ENCODE measurements at places on chromosomes 2 and 18.

DNA sequence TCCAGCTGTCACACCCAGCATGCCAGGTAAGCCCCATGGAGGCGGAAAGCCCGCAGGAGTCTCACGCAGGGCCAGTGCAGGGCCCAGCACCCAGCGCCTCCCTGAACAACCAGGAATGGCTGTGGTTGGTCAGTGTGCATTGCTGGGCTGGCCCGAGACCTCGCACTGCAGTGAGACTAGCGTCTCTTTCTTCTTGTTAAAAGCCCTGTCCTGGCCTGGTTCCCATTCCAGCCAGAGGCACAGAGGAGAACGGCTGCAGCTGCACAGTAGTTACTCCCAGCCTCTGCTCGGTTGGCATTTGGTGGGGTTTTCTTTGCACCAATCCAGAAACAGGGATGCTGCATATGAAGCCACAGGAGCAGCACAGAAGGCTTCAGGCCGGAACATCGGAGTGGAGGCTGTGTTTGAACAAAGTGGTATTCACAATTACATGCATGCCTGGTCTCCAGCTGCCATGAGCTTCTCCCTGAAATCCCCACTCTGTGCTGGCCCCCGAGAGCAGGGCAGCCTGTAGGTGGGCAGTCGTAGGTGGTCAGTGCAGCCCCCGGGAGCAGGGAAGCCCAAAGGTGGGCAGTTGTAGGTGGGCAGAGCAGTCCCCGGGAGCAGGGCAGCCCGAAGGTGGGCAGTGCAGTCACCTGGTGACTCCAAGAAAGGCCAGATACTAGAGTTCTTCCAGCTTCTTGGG, 163.7 kb upstream of the PXDN start:
- no peak for DNase-seq

GRCh38 chr18:39624961-39625360, 2059.4 kb upstream of the CELF4 start:
- no peak for DNase-seq

GRCh38 chr2:11506611-11506969, 27.3 kb upstream of the GREB1 start:
- DNase-seq, result no peak

GRCh38 chr2:6946722-6947121, 29.5 kb downstream of the RNF144A start:
- no peak for DNase-seq

GRCh38 chr18:36009214-36009613, 36.7 kb downstream of the RMP24 start:
- no peak for DNase-seq

DNA sequence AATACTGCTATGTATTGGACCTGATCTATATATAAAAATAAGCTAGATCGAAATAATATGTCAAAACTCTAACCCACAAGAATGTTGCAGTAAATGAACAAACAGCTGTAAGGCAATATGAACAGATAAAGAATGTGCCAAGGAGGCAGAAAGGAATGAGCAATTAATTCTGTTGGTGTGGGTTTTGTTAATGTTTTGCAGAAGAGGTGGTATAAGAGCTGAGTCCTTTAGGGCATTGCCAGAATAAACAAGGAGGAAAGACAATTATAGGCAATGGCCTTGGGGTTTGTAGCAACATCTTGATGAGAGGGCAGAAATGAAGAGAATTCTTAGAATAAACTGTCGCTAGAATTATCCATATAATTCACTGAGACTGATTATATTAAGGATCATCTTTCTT, 240.9 kb upstream of the GULP1 start:
- no peak for DNase-seq

- no peak for DNase-seq
These were observed 165.5 kb upstream of the ACVR2A start for GRCh38 chr2:147679191-147679954.

- no peak for DNase-seq
These were observed 41.0 kb upstream of the ACSL3 start for GRCh38 chr2:222819722-222820333.

GRCh38 chr2:18588049-18588448, 1.3 kb downstream of the NT5C1B start:
- DNase-seq, result no peak

DNA sequence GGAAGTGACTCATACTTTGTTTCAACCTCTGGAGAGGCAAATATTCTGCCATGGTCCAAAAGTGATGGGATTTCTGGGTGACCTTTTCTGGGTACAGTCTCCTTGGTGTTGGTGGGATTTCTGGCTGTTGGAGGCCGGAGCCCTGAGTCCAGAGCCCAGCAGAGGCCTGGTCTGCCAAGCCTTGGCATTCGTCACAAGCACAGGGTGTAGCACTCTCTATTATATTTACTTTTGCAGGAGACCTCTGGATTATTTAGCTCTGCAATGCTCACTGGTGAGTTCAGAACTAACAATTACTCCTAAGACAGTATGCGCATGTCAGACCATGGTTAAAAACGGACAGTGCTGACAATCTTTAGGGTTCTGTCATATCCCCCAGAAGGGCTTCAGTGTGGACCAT, 201.6 kb upstream of the TWIST2 start:
- no peak for DNase-seq

- DNase-seq, result no peak
These were observed 7.2 kb upstream of the SEMA4C start for GRCh38 chr2:96877042-96877451.

DNA sequence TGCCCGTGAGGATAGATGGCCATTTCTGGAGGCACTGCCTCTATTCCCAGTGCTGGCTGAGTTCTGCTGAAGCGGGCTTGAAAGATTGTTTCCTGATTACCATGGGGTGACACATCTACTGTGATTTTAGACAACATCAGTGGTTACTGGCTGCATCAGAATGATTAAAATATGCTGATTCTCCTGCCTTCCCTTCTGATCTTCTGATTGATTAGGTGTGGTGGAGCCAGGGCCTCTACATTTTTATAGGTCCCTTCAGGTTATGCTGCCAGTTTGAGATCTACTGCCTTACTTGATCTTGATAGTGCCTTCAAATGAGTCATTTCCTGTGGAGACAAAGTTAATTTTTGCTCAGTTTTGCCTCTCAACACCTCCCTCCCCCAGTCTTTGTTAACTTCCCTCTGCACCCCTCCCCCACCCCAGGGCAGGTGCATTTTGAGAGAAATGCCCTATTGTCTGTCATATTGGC, 31.6 kb upstream of the SNORC start:
- DNase-seq, result no peak

DNA sequence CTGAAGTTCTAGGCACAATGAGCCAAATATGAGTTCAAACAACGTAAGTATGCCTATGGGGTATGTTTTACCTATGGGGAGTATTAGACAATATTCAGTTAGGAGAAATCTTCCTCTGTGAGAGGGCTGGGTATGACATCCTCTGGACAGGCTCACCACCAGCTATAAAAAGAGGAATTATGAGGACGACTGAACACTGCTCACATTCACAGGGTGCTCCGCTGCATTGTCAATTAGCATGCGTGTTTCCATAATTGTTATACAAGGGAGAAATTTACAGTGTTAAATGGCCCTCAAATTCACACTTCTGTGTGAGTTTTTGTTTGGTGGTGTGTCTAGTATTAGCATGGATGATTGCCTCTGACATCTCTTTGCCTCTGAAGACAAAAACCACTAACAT, 700.4 kb downstream of the BCL11A start:
- no peak for DNase-seq

DNA sequence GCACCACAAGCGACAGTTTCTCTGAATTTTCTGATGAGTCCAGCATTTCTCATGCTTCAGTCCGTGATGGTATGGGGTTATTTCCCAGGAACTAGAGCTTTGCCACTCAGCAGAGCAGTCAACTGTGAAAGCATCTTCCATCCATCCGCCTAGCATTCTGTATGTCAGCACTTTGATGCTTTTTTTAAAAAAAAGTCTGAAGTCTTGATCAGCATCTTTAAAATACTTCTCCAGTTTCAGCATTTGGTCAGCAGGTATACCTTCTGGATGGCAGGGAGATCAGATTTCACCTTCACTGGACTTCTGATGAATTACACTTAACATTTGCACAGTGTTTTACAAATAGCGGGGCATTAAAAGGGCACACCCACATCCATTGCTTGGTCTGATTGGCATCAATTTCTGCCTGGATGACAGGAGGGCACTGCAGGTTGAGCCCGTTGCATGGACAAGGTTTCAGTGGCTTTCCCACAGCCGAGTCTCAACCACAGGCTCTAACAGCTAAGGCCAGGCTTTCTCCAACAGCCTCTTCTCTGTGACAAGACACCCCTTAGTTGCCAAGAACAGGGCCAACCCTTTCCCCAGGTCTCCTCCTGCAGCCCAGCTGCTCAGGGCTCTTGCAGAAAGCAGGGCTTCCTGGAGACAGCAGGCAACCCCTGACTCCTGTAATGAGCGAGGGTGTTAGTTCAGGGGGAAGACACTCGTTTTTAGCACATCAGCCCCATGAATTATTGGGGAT, 54.0 kb downstream of the EMILIN2 start:
- no peak for DNase-seq

- no peak for DNase-seq
These were observed 183.9 kb upstream of the KLHL14 start for GRCh38 chr18:32956591-32957315.

DNA sequence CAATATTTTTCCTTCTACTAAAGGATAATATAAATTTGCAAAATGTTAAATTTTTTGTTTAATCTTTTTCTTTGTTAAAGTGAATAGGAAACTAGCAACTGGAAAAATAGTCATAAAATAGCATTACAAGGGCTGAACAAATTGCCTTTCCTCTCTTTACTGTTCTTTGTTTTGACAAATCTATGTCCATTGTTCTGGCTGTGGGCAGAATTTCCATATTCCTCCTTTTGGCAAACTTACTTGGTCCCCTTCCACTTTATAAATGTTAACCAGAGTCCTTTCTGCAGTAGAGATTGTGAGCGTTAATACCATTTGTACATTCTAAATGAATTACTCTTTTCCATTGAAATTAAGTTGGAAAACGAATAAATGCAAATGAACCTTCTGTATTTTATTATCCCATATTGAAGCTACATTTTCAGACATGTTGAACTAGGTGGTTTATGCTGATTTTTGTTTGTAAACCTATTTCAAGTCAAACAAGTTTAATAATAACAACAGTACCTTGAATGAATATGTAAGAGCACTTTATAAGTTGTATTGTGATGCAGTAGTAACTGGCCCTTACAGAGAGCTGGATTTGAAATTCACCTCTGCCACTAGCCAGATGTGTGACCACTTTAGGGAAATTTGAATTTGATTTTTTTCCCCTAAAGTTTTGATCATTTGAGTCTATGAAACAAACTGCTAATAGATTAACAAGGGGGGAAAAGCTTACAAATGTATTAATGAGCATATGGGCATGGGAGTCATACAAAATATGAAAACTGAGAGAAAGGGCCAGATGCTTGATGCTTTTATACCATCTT, 3.3 kb downstream of the RNF125 start:
- no peak for DNase-seq

DNA sequence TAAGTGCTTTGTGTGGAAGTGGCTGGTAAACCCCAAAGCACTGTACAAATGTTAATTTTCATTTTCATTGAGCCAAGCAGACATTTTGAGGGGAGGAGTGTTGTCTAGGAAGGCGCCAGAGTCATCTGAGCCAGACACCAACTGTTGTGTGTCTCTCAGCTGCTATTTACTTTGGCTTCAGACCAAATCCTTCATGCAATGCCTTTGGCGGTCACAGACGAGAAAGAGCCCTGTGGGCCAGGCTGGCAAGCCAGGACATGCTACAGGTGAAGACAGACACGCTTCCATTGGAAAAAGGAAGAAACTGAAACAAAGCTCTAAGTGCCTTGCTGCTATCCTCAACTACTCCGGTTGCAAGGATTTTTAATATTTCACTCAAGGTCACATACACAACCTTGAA, 115.4 kb upstream of the CDC42EP3 start:
- no peak for DNase-seq

DNA sequence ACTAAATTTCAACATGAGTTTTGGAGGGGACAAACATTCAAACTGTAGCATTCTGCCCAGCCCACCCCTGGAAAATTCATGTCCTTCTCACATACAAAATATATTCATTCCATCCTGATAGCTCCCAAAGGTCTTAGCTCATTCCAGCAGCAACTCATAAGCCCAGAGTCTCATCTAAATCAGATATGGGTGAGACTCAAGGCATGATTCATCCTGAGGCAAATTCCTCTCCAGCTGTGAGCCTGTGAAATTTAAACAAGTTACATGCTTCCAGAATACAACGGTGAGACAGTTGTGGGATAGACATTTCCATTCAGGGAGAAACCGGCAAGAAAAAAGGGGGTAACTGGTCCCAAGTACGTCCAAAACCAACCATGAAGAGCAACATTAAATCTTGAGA, 43.5 kb upstream of the FAHD2A start:
- DNase-seq, result no peak

DNA sequence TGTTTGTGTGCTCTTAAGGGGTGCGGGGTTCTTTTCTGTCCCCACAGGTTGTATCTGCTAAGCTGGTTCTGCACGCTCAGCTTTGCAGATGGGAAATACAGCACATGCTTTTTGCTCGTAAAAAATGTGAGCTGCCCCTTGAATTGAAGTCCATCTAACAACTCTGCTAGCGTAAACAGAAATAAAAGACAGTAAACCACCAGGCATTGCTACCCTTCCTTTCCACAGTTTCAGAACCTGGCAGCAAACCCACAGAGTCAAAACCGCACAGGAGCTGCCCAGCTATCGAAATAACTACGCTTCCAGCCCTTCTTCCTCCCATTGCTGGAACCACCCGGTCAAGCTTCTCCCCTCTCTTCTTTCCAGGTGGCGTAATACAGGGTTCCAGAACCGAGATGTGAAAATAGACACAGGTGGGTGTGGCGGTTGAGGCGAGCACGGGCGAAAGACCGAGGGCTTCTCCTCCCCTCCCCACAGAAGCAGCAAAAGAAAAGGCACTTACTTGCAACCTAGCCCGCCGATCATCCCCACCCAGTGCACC, 479 bp downstream of the SCN9A start:
- DNase-seq, result no peak

DNA sequence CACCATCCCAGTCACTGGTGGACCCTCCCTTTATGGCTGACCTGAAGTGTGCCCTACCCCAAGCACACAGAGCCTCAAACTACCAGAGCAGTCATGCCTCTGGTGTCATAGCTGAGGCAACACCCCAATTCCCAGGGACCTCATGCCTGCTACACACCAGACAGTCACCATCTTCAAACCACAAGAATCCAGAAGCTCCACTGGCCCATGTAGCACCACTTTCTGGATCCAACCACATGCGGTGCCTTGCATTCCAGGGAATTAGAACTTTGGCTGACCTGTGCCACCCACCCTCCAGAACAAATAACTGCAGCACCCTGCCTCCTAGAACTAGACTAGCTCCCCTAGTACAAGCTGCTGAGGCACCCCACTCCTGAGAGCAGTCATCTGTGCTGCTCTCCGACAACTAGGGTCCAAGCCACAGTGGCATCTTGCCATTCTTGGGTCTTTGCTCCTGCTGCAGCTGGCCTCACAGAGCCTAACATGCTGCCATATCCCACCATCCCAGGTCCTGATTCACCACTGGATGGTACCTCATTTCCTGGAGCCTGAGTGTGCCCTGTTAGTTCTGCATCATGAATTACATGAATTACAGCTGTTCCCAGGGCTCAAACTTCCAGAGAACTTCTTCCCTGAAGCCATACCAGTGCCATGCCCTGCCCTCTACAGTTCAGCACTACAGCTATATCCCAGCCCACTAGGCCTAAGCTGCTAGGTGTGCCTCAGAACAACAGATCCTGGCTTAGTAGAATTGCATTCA, 243.8 kb upstream of the CHST9 start:
- DNase-seq, result no peak

- no peak for DNase-seq
These were observed 37.8 kb downstream of the AGPS start for GRCh38 chr2:177430411-177430810.
